ENCODE measurements at places on chromosomes 16 and 17.

GRCh38 chr16:35516551-35516950 lies 2057.1 kb downstream of the TP53TG3F start:
- no peak for DNase-seq

DNA sequence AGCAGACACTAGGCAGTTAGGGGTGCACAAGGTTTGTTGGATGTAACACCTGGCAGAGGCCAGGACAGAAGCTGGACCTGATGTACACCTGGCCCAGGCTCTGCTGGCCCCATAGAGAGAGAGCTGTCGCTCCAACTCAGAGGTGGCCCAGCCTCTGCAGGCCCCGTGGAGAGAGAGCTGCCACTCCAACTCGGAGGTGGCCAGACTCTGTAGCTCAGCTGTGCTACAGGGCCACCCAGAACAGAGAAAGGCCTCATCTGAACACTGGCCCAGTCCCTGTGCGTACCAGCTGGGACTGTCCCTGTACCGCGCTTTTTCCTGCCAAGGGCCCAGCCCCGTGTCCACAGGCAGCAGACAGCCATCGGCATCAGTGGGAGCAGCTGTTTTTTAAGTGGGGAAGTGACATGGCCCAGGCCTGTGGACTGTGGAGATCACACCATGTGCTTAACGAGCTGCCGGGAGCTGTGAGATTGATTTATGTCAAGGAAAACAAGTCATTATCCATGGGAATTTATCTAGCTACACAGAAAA lies 176.4 kb upstream of the CHMP6 start:
- DNase-seq: no peak

DNA sequence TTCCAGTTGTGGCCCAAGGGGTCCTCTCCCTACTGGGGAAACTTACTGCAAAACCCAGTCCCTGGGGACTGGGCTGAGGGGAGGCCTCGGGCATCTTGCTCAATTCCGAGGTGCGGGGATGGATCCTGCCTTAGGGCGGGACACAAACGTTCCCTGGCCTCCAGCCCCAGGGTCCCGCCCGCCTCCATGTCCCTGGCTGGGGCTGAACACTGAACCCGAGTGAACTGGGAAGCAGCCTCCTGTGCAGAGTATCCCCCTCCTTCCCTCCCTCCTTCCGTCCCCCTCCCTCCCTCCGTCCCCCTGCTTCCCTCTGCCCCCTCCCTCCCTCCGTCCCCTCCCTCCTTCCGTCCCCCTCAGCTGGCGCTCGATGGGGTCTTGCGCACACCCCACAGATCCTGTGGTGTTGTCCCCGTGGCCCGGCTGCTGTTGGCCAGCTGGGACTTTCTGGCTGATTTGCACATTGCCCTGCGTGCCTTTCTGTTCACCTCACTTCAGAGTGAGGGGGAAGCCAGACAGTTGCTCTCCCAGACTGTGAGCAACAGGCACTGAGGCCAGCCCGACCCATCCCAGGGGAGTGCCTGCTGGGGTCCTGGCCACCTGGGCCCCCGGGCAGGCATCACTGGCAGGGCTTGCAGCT lies 5.5 kb downstream of the TRAF7 start:
- no peak for DNase-seq

- DNase-seq: no peak
Measured at GRCh38 chr16:26204138-26204537, 512.4 kb downstream of the HS3ST4 start.

GRCh38 chr17:80113033-80113484 lies 11.7 kb downstream of the GAA start:
- no peak for DNase-seq

- no peak for DNase-seq
Measured at GRCh38 chr17:7704601-7705268, at the start of gene EFNB3. Gene EFNB3 (plus strand): TSS chr17:7705202. CDS start chr17:7705599, 397 bp downstream.
